Umbilical cord (tissue), 2 donors: ENCODE measurements at places on chromosomes 7 and 10. TPM values are rescaled to one million over a fixed set of nuclear protein-coding genes. Genes with fewer than 3 reads are reported as not detected.

- no peak for DNase-seq
These were observed 10.2 kb downstream of the HIPK2 start for GRCh38 chr7:139767561-139767982.

- DNase-seq, result peak; percentile 66
These were observed 2.3 kb downstream of the DENND2A start for GRCh38 chr7:140638173-140638791.

CWF19L1 gene
- total RNA-seq, result 11.1 TPM

CCL24 gene
- total RNA-seq, result not detected

OPN1SW gene
- total RNA-seq, result not detected

- peak; percentile 40 for DNase-seq
These were observed 1.2 kb upstream of the TMEM178B start for GRCh38 chr7:141072548-141073172.
